Activated T-cell treated with anti-CD3 and anti-CD28 coated beads, Interleukin-2, amount 50 U/mL, for 48 hours (primary cell): ENCODE measurements at places on chromosomes 11 and 22.

DNA sequence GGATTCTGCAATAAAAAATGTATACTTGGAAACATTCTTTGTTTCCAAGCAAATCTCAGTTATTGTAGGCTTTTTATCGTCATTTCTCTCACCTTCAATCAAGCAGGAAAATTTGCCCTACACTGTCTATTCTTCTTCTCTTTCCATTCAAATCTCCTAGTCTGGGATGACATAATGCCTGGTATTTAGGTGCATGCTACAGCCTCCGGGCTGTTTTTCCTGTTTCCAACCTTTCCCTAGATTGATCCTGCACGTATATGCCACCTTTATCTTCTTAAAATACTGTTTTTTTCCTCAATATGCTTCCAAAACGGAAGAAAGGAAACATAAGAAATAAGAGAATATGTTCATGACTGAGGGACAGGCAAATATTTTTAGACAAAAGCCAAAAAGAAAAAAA lies 249.1 kb upstream of the UBASH3B start:
- DNase-seq = no peak

GRCh38 chr22:42992886-42993479 lies 22.0 kb downstream of the PACSIN2 start:
- no peak for DNase-seq

GRCh38 chr22:38867124-38867455 lies 4.9 kb downstream of the CBX6 start:
- no peak for DNase-seq

GRCh38 chr22:25775531-25775930 lies 33.5 kb downstream of the MYO18B start:
- DNase-seq = no peak

GRCh38 chr11:120744016-120744994 lies 232.8 kb downstream of the GRIK4 start:
- DNase-seq = no peak

DNA sequence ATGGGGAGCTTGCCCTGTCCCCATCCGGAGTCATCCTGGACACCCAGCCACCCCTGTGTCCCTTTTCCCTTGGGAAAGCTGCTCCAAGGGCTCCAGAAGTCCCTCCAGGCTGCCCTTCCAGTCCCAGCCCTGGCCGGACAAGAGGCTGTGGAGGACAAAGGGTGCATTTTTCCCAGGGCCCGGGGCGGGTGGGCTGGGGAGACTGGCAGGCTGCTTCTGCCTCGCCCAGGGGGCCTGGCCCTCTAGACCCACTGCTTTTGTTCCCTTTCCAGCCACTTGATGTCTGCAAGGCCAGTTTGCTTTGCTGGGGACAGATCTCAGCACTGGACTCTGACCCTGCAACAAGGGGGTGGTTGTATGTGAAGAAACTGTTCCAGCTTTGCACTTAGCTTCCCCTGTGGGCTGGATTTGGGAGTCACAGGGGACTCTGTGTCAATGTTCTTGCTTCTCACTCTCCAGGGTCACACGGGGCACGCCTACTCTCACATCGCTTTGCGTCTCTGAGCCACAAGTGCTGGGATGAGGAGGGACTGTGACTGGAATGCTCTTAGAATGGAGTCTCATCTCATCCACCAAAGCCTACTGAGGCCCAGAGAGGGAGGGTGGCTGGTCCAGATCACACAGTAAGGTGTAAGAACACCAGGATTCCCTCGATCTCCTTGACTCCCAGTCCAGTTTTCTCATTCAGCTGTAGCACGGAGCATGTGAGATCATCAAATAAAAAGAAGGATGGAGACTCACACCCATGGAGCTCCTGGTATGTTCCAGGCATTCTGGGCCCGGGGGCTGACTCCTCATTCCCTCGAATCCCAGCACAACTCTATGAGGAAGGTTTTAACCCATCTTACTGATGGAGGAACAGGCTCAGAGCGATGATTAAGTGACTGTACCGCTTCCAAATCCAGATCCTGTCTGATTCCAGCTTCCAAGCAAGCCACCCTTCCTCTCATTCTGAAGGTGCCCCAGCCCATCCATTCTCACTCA lies 59.9 kb downstream of the FBXO7 start:
- DNase-seq = no peak

GRCh38 chr11:33448461-33449130 lies 191.4 kb downstream of the HIPK3 start:
- no peak for DNase-seq

DNA sequence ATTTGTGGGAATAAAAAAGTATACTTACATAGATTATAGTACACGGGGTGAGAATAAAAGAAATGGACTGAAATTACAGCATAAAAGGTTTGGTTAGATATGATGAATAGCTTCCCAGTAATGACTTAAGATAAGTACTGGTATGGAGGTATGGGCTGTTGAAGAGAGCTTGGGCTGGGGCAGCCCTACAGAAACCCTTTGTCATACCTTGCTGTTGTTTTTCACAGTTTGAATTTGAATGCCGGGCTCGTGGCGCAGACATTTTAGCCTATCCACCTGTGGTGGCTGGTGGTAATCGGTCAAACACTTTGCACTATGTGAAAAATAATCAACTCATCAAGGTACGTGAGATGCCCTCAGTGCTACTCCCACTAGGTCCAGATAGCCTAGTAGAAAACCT lies 42.3 kb upstream of the RBX1 start:
- no peak for DNase-seq

GRCh38 chr11:44300844-44301563 lies 8.9 kb downstream of the ALX4 start:
- no peak for DNase-seq

- no peak for DNase-seq
Observed at GRCh38 chr22:29855611-29856181, 17.6 kb upstream of the ASCC2 start.
